DMS 273 treated with DMSO at 0.1 percent for 48 hours (cell line): ENCODE measurements at places on chromosomes 2 and 18.

DNA sequence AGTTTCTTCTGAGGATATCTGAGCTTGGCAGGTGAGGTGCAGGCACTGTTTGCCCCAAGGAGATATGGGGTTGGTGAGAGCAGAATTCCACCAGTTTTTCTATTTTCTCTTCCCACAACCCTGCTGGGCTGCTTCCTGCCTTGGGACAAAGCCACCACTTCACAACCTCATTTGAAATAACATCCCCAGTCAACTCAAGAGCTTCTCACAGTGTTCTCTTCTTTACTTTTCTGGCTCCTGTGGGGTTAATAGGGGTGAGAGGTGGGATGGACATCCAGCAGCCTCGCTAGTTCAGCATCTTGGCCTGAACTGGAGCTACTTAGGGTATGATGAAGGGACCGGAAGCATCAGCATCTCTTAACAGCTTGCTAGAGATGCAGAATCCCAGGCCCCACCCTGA, 106.3 kb downstream of the SLC4A3 start:
- DNase-seq: no peak

DNA sequence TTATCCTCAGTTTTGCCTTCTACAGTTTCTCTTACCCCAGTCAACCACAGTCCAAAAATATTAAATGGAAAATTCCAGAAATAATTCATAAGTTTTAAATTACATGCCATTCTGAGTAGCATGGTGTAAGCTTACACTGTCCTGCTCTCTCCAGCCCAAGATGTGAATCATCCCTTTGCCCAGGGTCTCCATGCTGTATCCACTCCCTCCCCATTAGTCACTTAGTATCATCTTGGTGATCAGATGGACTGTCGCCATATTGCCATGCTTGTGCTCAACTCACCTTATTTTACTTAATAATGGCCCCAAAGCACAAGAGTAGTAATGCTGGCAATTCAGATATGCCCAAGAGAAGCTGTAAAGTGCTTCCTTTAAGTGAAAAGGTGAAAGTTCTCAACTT, 18.5 kb upstream of the CCNT2 start:
- DNase-seq: no peak

- DNase-seq: no peak
Observed at GRCh38 chr2:226466589-226466988, 333.0 kb downstream of the IRS1 start.

GRCh38 chr2:234425639-234426603, 71.0 kb downstream of the ARL4C start:
- DNase-seq: no peak

GRCh38 chr2:146450131-146450530, 1394.7 kb upstream of the ACVR2A start:
- no peak for DNase-seq

- DNase-seq: no peak
Observed at GRCh38 chr18:61917818-61918217, 25.0 kb upstream of the RNF152 start.

GRCh38 chr2:179424571-179424970, 159.9 kb upstream of the SESTD1 start:
- no peak for DNase-seq

- DNase-seq: no peak
Observed at GRCh38 chr2:56077359-56077915, 106.4 kb upstream of the CCDC85A start.

- DNase-seq: no peak
Observed at GRCh38 chr18:9787712-9788111, 79.6 kb downstream of the RAB31 start.
